ENCODE measurements at places on chromosomes 5 and 9.

DNA sequence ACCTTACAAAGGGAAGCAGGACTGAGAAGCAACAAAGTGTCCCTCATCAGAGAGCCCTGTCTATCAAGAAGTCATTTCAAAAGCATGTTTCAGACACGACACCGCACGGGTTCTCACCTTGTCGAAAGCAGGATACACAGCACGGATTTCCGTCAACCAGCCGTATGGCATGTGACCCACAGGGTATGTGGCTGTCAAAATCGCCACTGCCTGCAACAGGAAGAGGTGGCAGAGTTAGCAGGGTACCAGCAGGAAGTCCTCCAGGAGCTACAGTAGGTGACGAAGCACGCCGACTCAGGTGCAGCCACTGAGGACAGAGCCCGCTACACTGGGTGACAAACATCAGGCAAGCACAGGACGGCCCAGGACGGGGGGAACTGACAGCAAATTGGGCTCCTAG lies 81.2 kb downstream of the OTULIN start:
- no peak for DNase-seq

DNA sequence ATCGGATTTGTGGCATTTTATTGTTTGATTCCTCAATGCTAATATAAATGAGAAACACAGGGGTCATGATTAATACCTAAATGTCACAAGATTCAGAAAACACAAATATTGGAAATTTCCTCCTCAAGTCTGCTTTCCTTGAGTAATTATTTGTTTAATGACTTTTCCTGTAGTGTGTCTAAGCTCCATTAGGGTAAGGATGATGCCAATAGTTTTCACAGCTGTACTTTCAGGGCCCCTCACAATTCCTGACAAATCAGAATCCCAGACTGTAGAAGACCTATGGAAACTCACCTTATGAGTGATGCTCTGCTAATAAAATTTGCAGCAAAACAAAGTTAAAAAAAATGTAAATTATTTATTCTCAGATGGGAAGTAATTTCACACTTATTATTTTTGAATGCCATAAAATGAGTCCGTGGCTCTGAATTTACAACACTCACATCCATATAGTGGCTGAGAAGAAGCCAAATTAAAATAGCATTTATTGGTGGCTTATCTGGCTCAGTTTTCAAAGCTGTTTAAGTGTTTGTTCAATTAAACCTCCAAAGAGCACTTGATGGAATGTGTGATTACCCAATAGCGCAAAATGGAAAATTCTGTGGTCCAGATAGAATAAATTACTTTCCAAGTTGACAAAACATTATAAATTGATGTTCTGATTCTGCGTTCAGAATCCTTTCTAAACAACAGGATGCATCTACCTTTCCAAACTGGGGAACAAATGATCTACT lies 1.6 kb upstream of the SPINK14 start:
- DNase-seq: no peak

- DNase-seq: no peak
Observed at GRCh38 chr9:120257483-120257882, 322.5 kb downstream of the CDK5RAP2 start.

DNA sequence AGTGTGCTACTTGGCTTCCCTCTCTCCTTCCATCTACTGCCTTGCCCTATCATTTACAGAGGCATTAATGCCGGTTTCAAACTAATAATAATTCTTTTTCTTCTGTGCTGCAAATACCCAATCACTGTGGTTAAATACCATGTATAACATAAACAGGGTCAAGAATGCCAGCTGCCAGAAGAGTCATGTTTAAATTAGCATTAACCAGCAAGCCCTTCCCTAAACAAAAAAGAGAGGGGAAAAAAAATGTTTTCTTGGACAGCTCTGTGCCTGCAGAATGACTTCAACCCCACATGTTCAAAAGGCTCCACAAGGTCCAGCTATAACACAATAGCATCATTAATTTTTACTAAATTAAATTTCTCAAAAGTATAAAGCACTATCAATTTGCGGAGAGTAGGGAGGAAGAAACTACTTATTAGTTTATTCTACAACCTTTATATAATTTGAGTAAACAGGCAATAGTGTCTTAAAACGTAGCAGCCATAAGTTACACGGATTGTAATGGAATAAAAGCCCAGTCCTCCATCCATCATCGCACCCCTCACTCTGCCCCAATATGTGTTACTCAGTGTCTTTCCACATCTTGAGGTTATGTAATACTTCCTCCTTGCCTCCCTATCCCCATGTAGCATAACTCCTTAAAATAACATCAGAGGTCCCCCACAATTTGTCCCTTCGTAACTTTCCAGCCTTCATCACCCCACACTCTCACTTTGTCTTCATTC lies 3.9 kb downstream of the LPAR1 start:
- no peak for DNase-seq

DNA sequence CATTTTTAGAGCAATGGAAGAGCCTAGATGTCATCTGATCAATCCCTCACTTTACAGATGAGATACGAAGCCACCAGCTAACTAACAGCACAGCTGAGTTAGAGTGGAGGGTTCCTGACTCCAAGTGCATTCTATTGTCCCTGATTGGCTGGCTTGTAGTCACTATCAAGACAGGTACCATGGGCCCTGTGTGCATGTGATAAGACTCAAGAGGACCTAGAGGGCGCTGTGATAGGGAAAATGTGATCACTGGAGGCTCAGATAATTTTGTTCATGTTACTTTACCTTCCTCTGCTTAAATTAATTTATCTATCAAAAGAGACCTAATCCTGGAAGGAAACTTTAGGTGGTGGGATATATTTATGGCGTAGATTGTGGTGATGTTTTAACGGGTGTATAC lies 19.5 kb upstream of the SNAPC3 start:
- no peak for DNase-seq

- no peak for DNase-seq
Observed at GRCh38 chr9:107699231-107699630, 209.7 kb upstream of the KLF4 start.

GRCh38 chr9:98924946-98925820 lies 18.5 kb upstream of the COL15A1 start:
- no peak for DNase-seq

DNA sequence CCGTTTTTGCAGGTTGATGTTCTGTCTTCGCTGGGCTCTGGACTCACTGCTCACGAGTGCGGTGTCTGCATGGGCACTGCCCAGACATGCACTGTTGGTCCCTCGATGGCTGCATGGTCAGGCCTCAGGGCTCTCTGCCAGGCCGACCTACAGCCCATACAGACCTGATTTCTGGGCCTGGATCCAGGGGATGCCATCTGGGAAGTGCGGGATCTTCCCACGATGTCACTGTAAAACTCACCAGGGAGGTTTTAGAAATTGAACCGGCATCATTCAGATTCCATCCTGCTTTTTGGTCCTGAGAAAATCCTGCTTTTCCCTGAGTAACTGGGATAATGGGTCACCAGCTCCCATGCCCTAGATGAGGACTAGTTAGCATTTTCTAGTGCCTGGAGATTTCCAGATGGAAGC lies 9.1 kb downstream of the S1PR3 start:
- DNase-seq: no peak

GRCh38 chr5:139178935-139179334 lies 19.2 kb downstream of the SIL1 start:
- no peak for DNase-seq

- no peak for DNase-seq
Observed at GRCh38 chr9:127181315-127181580, 58.8 kb upstream of the ANGPTL2 start.

DNA sequence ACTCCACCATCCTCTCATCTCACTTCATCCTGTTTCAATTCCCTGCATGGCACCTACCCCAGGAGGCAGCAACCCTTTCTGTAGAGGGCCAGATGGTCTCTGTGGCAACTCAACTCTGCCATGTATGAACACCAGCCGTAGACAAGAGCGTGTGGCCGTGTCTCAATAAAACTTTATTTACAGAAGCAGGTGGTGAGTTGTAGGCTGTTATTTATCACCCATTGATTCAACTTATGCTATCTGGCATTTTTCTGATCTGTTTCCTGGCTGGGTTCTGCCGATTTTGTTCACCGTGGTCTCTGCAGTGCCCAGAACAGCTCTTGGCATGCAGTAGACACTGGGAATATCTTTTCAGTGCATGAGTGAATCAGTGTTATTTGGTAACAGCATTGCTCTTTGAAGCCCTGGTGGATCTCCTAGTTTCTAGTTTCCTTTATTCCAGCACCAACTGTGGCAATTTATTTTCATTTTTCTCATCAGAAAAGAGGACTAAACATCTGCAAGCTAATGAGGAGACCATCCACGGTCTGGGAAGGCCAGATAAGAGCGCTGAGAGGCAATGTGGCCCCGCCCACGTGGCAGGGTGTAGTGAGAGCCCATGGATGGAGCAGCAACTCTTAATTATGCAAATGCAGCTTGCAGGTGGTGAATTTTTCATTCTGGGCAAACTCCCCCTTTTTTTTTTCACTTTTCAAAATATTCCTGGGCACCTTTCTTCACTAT lies 77.9 kb downstream of the CTSL start:
- DNase-seq: no peak

DNA sequence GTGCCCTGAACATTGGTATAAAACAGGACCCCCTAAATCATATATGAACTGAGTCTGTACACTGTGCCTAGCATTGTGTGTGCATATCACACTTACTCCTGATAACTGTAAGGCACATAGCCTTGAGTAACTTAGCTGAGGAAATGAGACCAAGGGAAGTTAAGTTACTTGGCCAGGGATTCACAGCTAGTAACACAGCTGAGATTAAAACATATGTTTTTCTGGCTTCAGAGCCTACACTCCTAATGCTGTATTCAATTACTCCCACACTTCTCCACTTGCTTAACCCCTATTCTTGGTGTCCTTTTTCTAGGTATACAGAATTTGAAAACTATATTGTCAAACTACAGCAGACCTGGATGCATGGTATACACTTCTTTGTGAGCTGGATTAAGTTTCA lies 12.8 kb downstream of the GHR start:
- DNase-seq: no peak

GRCh38 chr5:132283423-132284043 lies 10.7 kb upstream of the SLC22A4 start:
- no peak for DNase-seq

DNA sequence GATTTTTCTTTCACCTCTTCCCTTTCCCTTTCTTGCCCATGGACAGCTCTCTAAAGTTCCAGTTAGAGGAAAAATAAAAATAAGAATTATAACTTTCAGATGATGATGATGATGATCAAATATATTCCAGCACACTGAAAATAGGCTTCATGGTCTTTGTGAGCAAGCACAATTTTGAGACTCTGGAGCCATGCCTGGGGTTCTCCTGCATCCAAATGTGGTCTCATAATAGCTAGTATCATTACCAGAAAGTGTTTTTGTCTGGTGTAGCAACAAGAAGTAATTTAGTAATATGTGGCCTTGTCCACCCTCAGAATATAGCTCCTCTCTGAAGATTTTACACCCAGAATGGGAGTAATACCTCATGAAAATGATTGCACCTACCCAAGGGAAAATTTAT lies 150.4 kb downstream of the SNCAIP start:
- DNase-seq: no peak

Measured in occipital lobe (tissue), 3 donors.